B cell (primary cell): ENCODE measurements at places on chromosomes 16 and 17. TPM values are rescaled to one million over a fixed set of nuclear protein-coding genes. Genes with fewer than 3 reads are reported as not detected.

DNA sequence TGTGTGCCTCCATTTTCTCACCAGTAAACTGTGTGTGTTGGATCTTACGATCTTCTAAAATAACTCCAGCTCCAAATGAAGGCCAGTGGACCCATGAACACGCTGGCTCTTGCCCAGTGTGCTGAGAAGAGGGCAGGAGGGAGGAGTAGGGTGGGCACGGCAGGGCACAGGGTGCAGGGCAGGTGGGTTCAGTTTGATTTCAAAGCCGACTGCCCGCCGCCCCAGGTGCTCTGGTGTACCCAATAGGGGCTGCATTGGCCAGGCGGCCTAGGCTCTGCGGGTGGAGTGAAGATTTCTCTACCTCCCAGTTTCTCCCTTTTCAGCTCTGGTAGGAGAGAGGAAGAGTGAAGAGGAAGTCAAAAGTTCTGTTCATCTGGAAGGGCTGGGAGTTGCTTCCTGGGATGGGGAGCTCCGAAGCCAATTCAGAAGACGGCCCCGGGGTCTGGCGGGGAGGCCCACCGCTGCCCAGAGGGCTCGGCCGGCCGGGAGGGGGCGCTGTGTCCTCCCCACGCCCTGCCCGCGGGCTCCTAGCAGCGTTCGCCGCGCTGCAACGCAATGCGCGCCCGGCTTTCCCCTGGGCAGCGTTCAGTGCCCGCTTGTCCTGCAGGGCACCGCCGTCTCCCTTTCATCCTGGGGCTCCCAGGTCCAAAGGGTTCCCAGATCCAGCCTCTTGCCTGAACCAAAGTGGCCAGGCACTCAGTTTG lies 1.1 kb upstream of the CRHR1 start:
- H3K27ac ChIP-seq: no peak overlapping the region
- peaks cover 20% of the 10 kb centered on the region for H3K4me1 ChIP-seq
- H3K27me3 ChIP-seq: no peaks in the 10 kb centered on the region
- no peaks in the 10 kb centered on the region for H3K36me3 ChIP-seq
- H3K4me3 ChIP-seq: no peak overlapping the region

GRCh38 chr17:78460951-78461798 lies 82.7 kb downstream of the PGS1 start:
- no peak for DNase-seq
- H3K4me3 ChIP-seq: no peak overlapping the region
- H3K4me1 ChIP-seq: no peaks in the 10 kb centered on the region
- no peak overlapping the region for H3K27ac ChIP-seq
- no peaks in the 10 kb centered on the region for H3K27me3 ChIP-seq

DNA sequence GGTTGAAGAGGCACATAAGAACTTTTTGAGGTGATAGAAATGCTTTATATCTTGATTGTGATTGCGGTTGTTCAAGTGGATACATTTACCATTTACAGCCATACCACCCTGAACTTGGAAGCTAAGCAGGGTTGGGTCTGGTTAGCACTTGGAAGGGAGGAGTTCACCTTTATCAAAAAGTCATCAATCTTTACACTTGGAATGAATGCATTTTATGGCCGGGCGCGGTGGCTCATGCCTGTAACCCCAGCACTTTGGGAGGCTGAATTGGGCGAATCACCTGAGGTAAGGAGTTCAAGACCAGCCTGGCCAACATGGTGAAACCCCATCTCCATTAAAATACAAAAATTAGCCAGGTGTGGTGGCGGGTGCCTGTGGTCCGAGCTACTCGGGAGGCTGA lies 9.5 kb upstream of the GJD3 start:
- DNase-seq: no peak
- no peak overlapping the region for H3K27ac ChIP-seq
- H3K4me3 ChIP-seq: no peak overlapping the region
- no peaks in the 10 kb centered on the region for H3K4me1 ChIP-seq
- H3K27me3 ChIP-seq: no peaks in the 10 kb centered on the region

- no peak for DNase-seq
- H3K36me3 ChIP-seq: no peaks in the 10 kb centered on the region
- H3K4me3 ChIP-seq: no peak overlapping the region
- no peaks in the 10 kb centered on the region for H3K4me1 ChIP-seq
Observed at GRCh38 chr16:27611340-27611739, 61.4 kb downstream of the KATNIP start.

- H3K36me3 ChIP-seq: no peaks in the 10 kb centered on the region
- no peak overlapping the region for H3K4me3 ChIP-seq
- H3K27ac ChIP-seq: no peak overlapping the region
- H3K4me1 ChIP-seq: no peaks in the 10 kb centered on the region
Observed at GRCh38 chr17:30345527-30346075, 11.7 kb upstream of the TMIGD1 start.

- H3K27me3 ChIP-seq: no peaks in the 10 kb centered on the region
- H3K36me3 ChIP-seq: no peaks in the 10 kb centered on the region
- no peaks in the 10 kb centered on the region for H3K4me1 ChIP-seq
- no peak overlapping the region for H3K4me3 ChIP-seq
- no peak overlapping the region for H3K27ac ChIP-seq
Observed at GRCh38 chr16:82295290-82296201, 125.5 kb upstream of the MPHOSPH6 start.

DNA sequence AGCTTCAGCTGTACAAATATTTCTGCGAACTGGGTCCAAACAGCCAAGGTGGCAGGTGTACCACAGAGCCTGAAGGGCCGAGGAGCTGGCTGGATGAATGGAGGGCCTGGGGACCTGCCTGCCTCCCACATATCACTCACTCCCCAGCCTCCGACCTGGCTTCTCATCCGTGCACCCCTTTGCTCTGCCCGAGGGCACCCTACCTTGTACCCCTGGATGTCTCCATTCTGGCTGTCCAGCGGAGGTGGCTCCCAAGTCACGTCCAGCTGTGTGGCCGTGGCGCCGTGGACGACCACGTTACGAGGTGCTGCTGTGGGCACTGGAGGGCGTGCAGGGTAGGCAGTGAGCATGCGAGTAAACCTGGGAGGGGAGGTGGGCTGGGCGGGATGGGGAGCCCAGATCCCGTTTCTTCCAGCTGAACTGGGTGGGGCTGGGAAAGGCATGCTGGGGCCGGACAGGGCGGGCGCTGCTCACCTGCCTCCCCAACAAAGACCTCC lies 67.2 kb upstream of the CDC42EP4 start:
- no peak overlapping the region for H3K4me3 ChIP-seq
- no peaks in the 10 kb centered on the region for H3K4me1 ChIP-seq
- no peaks in the 10 kb centered on the region for H3K27me3 ChIP-seq
- H3K36me3 ChIP-seq: no peaks in the 10 kb centered on the region
- no peak overlapping the region for H3K27ac ChIP-seq

- H3K36me3 ChIP-seq: no peaks in the 10 kb centered on the region
- peaks cover 3% of the 10 kb centered on the region for H3K4me1 ChIP-seq
- H3K27ac ChIP-seq: no peak overlapping the region
- no peak overlapping the region for H3K4me3 ChIP-seq
Observed at GRCh38 chr17:10793256-10793655, 10.6 kb downstream of the TMEM238L start.

GRCh38 chr17:58032691-58033415 lies 25.8 kb upstream of the SRSF1 start:
- no peak overlapping the region for H3K27ac ChIP-seq
- H3K27me3 ChIP-seq: no peaks in the 10 kb centered on the region
- no peak for DNase-seq
- no peaks in the 10 kb centered on the region for H3K4me1 ChIP-seq

DNA sequence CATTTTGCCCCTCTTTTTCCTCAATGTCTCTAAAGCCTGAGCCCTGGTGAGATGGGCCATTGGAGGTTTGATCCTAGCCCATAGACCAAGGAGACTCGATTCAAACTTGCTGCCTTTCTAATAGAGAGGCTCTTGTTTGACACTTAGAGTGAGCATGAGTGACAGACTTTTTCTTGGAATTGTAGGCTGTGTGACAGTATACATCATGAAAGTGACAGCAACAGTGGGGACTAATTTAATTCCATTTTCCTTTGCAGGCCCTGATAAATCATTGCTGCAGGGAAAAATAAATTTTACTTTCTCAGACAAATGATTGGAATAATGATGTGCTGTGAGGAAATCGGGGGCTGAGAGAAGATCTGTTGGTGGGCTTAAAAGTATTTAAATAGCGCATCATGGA lies 169.0 kb upstream of the NOL11 start:
- H3K4me1 ChIP-seq: no peaks in the 10 kb centered on the region
- H3K4me3 ChIP-seq: no peak overlapping the region
- DNase-seq: no peak
- H3K36me3 ChIP-seq: no peaks in the 10 kb centered on the region

GRCh38 chr16:53061701-53062159 lies 6.9 kb downstream of the CHD9 start:
- H3K27ac ChIP-seq: peak overlapping the region; percentile 72
- H3K36me3 ChIP-seq: peaks cover 5% of the 10 kb centered on the region

DNA sequence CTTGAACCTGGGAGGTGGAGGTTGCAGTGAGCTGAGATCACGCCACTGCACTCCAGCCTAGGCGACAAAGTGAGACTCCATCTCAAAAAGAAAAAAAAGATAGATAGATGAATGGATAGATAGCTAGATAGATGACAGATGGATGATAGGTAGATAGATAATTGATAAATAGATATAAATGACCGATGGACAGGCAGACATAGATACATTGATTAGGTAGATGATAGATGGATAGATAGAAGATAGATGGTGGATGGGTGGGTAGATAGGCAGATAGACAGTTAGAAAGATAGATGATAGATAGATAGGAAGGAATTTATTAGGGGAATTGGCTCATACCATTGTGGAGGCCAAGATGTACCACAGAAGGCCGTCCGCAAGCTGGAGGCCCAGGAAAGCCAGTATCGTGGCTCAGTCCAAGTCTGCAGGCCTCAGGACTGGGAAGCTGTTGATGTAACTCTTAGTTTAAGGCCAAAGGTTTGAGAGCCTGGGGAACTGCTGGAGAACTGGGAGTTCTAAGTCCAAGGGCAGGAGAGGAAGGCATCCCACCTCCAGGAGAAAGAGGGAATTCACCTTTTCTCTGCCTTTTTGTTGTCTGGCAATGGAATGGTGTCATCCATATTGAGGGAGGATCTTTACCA lies 156.1 kb downstream of the SEC14L1 start:
- no peaks in the 10 kb centered on the region for H3K36me3 ChIP-seq
- no peaks in the 10 kb centered on the region for H3K27me3 ChIP-seq
- DNase-seq: no peak

- H3K36me3 ChIP-seq: peaks cover 4% of the 10 kb centered on the region
- no peaks in the 10 kb centered on the region for H3K4me1 ChIP-seq
- no peak overlapping the region for H3K27ac ChIP-seq
- H3K27me3 ChIP-seq: no peaks in the 10 kb centered on the region
Observed at GRCh38 chr17:75024686-75025397, 12.4 kb downstream of the MRPL58 start.

- no peak overlapping the region for H3K27ac ChIP-seq
- H3K4me1 ChIP-seq: no peaks in the 10 kb centered on the region
- H3K4me3 ChIP-seq: no peak overlapping the region
- no peak for DNase-seq
- H3K36me3 ChIP-seq: peaks cover 92% of the 10 kb centered on the region
Observed at GRCh38 chr17:75703591-75703990, 17.7 kb upstream of the ITGB4 start.

DNA sequence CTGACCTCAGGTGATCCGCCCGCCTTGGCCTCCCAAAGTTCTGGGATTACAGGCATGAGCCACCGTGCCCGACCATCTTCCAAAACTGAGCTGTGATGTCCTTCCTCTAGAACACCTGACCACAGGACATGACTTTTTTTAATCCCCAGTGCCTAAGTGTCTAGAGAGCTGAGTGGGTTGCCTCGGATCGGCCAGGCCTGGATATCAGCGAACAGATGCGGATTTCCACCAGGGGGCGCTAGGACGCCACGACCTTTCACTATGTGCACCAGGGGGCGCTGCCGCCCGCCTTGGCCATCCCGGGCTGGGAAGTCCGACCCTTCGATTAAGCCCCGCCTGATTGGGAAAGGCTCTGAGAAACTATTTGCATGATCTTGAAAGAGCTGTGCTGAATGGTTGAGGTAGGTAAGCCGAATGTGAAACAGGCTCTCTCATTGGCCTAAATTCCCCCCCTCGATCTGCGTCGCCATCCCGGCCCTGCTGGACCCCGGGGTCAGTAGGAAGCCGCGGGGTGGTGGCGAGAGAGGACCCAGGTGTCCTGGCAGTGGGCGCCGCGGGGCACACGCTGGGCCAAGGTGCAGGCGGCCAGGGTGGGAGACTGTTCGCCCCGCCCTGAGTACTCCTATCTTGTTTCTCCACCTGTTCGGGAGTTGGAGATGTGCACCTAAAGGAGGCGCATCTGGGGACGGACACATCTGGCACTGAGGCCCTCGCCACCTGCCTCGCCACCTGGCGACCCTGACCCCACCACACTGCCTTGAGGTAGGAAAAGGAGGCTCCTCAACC lies at the start of gene ACBD4:
ACBD4 (plus strand) TSS at position 496 of the 786 bp plus-strand sequence. CDS start 458 bp downstream, outside the sequence.
- peaks cover 24% of the 10 kb centered on the region for H3K4me1 ChIP-seq
- peak; percentile 98 for DNase-seq
- peaks cover 10% of the 10 kb centered on the region for H3K27me3 ChIP-seq

DNA sequence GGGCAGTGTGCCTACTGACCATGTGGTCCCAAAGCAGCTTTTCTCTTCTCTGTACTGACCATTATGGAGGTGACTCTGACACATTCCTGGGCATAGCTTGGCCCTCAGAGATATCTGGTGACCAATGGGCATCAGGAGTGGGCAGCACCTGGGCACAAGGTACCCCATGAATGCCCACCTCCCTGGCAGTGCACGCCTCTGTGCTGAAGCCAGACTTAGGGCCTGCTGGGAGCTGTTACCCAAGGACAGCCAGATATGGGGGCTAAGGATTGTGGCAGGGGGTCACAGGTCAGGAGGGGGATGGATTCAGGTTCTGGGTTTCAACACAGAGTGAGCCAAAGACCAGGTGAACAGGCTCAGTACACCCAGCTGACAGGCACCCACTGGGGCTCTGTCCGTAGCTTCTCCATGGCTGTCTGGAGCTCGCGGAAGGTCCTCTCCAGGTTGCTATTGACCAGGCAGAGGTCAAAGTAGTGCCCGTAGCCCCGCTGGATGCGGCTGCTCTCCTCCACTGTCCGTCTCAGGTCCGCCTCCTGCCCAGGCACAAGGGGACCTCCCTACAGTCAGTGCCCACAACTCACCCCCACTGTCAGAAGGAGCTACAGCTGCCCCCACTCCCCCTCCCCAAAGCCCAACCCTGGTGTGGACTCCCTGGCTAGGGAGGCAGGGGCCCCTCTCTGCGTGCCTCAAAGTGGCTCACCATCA lies 29.7 kb downstream of the MPP2 start:
- H3K27me3 ChIP-seq: no peaks in the 10 kb centered on the region
- H3K36me3 ChIP-seq: no peaks in the 10 kb centered on the region
- H3K4me1 ChIP-seq: no peaks in the 10 kb centered on the region
- no peak for DNase-seq
- no peak overlapping the region for H3K4me3 ChIP-seq

The TAT gene
- not detected in 2 replicates for total RNA-seq

The SLX4 gene
- 13.3 and 14.4 TPM in 2 replicates for total RNA-seq

The CCL11 gene
- not detected in 2 replicates for total RNA-seq

The KRT40 gene
- not detected in 2 replicates for total RNA-seq

The QRICH2 gene
- total RNA-seq: 4.2 and 4.4 TPM in 2 replicates

The CD300A gene
- total RNA-seq: 2.0 and 2.4 TPM in 2 replicates

The CA10 gene
- total RNA-seq: not detected in 2 replicates

The KRT39 gene
- total RNA-seq: not detected in 2 replicates
